ENCODE measurements at places on chromosomes 7 and 10. TPM values are rescaled to one million over a fixed set of nuclear protein-coding genes. Genes with fewer than 3 reads are reported as not detected.

DNA sequence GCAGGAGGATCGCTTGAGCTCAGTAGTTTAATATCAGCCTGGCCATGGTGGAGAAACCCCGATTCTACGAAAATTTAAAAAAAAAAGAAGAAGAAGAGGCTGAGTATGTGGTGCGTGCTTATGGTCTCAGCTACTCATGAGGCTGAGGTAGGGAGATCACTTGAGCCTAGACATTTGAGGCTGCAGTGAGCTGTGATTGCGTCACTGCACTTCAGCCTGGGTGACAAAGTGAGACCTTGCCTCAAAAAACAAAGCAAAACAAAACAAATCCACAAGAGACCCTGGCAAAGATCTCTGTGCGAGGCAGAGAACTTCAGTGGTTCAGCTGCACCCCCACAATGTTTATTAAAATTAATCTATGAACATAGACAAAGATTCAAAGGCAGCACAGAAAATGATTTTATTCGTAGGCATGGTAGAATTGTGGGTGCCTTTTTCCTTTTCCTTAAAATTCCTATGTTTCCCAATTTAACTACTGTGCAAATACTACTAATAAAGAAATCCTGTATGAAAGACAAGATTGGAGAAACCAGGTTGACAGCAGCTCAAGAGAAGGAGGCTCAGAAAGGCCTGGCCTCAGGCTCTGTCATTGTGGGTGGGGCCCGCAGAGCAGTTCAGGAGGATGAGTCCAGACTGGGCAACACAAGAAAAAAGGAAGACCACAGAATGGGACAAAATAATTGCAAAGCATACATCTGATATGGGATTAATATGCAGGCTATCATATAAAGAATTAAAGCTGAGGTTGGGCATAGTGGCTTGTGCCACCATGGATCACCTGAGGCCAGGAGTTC is 24.5 kb upstream of the PURB start:
- DNase-seq: no peak

The RNLS gene
- total RNA-seq: 8.9 TPM

The SLC16A12 gene
- 4.6 TPM for total RNA-seq

DNA sequence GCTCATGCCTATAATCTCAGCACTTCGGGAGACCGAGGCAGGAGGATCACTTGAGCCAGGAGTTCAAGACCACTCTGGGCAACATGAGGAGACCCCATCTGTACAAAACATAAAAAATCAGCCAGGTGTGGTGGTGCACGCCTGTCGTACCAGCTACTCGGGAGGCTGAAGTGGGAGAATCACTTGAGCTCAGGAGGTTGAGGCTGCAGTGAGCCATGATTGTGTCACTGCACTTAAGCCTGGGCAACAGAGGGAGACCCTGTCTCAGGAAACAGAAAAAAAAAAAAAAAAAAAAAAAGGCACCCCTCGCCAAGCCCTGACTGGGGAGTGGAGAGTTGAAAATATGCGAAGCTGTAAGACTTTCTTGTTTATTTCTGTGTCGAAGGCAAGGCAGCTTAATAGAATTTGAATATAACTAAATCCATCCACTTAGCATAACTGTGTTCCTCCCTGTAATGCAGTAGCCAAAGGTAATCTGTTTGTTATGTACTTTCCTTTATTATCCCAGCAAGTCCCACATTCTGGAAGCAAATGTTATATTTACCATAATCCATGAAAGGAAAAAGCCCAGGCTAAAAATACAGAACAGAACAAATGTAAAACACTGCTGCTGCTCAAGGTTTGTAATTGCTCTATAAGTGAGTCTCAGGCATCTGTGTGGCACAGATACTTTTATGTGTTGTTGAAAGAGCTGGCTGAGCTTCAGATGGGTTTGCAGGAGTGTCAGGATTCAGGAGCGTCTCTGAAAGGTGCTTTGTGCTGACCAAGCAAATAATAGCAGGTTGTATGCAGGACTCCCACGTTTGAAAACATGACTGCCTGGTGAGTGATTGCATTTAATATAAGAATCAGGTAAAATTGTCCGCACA is 127.2 kb downstream of the CELF2 start:
- DNase-seq: no peak

The CFAP70 gene
- total RNA-seq: 17.2 TPM

The MMP21 gene
- 0.21 TPM for total RNA-seq

The SEMA3C gene
- total RNA-seq: 87.2 TPM

Measured in lung (tissue), 17 donors.